Non-pigmented ciliary epithelial cell (primary cell): ENCODE measurements at places on chromosomes 13 and 19.

- no peak for DNase-seq
Observed at GRCh38 chr19:2048959-2049740, 1.9 kb downstream of the MKNK2 start.

DNA sequence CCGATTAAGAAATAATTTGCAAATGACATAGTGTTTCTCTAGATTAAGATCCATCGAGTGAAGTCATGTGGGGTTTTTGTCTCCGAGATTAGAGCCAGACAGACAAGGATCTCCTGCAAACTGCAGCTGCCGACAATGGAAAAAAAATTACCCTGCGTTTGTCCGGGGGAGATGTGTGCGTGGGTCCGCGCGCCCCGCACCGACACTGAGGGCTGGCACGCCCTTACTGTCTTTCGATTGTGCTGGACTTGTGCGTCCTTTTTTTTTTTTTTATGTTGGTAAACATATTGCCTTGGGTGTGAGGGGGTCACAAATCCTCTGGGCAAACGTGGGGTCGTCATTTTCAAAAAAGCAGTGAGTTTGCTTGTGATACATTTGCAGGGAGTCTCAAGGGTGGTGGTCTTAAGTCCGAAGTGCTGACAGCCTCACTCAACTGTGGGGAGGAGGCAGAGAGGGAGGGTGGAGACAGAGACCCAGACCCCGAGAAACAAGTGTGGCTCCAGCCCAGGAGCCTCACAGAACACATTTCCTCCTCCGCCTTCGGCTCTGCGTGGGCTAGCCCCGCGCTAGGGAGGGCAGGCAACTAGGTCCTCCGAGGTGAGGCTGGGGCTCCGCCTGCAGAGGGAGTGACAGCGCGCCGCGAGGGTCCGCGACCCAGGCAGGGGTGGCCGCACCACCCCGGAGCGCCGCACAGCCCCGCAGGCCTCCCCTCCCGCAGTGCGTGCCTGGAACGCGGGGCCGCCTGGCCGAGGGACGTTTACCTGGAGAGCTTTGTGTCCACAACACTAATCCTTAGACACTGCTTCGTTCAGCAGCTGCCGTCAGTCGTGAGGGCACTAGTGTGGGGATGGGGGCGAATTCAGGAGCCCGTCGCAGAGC is 11.7 kb upstream of the SOX1 start:
- no peak for DNase-seq

GRCh38 chr19:38596057-38596981 is 21.4 kb downstream of the MAP4K1 start:
- DNase-seq: no peak

- DNase-seq: peak; percentile 58
Observed at GRCh38 chr19:54035215-54036178, 28.2 kb downstream of the VSTM1 start.

GRCh38 chr13:85819513-85819912 is 20.3 kb upstream of the SLITRK6 start:
- DNase-seq: no peak

- no peak for DNase-seq
Observed at GRCh38 chr13:60655256-60655655, 258.2 kb downstream of the TDRD3 start.

DNA sequence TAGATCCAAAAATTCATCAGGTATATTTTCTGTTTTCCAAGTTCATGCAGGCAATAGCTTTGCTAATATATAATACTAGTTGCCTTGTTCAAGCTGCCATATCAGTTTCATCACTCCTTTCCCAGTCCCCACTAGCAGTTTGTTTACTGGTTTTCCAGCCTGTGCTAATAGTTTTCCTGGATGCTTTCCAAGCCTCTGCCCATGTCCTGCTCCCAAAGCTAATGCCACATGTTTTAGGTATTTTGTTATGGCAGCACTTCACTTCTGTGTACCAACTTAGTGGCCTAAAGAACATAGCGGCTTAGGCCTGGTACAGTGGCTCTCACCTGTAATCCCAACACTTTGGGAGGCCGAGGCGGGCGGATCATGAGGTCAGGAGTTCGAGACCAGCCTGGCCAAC is 28.1 kb upstream of the ZNF527 start:
- DNase-seq: no peak

- DNase-seq: no peak
Observed at GRCh38 chr13:33205224-33205623, 80.3 kb downstream of the STARD13 start.

- no peak for DNase-seq
Observed at GRCh38 chr19:8626842-8627241, 3.6 kb upstream of the NFILZ start.

- DNase-seq: no peak
Observed at GRCh38 chr19:11293433-11294389, 2.2 kb upstream of the TSPAN16 start.

GRCh38 chr13:111329641-111330040 is 9.2 kb downstream of the TEX29 start:
- DNase-seq: no peak

GRCh38 chr13:93173654-93174053 is 53.0 kb upstream of the GPC6 start:
- DNase-seq: no peak

DNA sequence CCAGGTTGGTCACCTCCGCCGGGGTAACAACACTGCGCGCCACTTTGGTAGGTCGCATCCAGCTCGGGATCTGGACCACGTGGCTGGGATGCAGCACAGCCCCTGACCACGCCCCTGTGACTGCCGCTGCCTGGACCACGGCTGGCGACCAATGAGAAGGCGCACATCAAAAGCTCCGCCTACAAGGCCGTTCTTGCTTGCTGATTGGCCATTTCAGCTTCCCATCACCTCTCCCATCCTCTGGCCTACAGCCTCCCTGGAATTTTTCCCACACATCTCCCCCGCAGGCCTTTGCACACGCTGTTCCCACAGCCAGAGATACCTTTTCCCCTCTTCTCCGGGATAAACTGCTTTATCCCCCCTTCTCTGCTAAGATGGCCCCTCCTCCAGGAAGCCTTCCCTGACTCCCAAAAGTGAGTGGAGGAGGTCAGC is 12.5 kb upstream of the MAP1S start:
- DNase-seq: no peak

- no peak for DNase-seq
Observed at GRCh38 chr19:29833614-29834261, 21.9 kb downstream of the CCNE1 start.

DNA sequence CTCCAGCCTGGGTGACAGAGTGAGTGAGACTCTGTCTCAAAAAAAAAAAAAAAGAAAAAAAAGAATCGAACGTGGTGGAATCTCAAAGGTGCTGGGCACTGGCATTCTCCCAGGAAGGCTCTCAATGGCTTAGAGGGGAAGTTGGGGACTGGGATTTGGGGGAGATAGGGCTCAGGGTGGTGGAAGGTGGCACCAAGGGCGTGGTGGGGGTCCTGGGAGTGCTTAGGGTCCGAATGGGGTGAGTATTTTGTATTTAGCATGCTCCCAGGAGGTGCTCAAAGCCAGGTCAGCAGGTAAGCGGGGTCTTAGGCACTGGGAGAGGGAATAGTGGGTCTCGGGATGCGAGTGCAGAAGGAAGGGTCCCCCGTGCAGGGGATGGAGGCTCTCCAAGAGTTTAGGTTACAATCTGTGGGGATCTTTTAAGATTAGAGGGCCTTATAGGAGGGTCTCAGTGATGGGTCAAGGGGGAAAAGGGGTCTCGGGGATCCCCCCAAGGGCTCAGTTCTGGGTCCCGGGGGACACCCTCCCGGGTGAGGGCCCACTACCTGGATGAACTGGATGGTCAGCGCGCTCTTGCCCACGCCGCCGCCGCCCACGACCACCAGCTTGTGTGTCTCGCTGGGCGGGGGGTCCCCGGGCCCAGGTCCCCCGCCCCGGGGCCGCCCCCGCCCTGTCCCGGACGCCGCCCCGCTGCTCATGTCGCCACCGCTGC is 386 bp downstream of the RRAS start:
- DNase-seq: no peak

- DNase-seq: no peak
Observed at GRCh38 chr19:58563823-58564222, 5.4 kb upstream of the UBE2M start.

DNA sequence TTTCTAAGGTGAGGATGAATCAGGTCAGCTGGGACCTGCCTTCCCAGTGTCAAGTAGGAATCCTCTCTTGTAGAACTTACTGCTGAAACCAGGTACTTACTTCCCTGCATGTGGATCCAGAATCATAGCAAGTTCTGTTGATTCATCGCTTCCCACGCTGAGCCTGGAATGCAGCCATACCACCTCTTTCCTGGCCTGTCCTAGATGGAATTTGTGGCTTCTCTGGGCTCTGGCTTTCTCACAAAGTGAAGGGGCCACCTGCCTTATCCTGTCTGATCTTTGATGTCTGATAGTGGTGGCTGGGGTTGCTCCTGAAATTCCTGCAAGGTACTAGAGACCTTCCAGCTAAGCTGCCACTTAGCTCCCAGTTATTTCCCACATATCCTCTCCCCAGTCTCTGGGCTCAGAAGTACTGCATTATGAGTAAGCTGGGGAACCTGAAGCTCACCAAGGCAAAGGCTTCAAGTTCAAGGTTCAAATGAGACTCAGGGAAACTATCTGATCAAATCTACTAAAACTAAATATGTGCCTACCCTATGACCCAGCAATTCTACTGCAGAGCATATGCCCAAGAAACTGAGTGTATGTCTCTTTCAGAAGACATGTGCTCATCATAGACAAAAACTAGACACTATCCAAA is 103.5 kb downstream of the SUCLA2 start:
- no peak for DNase-seq

GRCh38 chr19:4399812-4400134 is 574 bp downstream of the SH3GL1 start:
- no peak for DNase-seq

GRCh38 chr13:76925115-76925514 is 23.2 kb upstream of the ACOD1 start:
- DNase-seq: no peak

DNA sequence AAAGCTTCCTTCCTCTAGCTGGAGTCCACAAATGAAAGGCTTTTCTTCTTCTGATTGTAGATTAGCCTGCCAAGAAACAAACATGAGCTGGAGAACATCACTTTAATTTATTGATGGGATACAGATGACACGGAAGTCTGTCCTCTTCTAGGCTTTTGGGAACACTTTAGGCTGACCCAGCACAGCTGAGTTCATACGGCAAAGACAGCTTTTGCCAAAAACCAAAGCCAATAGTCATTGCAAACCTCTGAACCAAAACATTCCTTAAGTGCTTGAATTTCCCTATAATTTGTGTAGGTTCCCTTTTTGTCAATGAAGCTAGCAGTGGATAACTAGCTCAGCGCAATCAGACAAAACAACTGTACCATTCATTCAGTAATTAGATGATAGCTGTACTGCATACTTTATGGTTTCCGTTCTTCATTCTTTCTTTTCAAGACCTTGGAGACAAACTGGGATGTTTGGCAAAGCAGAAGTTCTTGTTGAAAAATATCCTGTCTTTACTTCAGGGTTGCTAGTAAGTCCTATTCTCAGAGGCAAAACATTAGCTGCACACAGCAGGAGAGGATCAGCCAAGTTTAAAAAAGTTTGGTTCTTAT is 95.7 kb upstream of the SPRY2 start:
- DNase-seq: no peak

GRCh38 chr13:36193151-36193855 is 21.1 kb downstream of the SOHLH2 start:
- DNase-seq: no peak

GRCh38 chr13:30798776-30799355 is 63.5 kb downstream of the ALOX5AP start:
- no peak for DNase-seq

DNA sequence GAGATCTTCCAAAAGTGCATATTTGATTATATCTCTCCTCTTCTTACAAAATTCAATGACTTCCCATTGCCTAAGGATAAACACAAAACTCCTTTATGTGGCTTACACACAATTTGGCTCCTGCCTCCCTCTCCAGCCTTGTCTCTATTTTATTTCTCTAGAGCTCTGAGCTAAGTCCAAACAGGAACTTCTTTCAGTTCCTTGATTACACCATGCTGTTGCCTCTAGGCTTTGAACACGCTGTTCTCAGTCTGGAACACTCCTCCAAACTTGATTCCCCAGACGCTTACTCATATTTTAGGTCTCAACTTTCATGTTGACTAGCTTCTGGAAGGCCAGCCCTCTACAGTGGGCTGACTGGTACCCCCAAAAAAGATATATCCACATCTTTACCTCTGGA is 258.5 kb downstream of the COG6 start:
- DNase-seq: no peak

DNA sequence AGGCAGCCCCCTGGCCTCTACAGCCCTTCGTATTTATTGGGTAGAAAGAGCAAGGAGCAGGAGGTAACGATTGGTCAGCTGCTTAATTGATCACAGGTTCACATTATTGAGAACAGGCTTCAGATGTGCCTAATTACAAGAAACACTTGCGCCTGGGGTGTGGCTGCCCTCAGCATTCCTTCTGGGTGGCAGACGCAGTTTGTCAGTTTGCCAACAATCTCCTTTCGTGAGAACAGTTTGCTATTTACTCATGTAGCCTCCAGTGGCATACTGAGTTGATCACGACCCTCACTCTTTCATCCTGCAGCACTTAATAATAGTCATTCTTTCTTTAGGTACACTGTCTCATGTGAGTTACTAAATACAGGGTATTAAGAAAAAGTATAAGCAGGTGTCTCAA is 985.6 kb downstream of the SLITRK5 start:
- no peak for DNase-seq

- no peak for DNase-seq
Observed at GRCh38 chr13:30618186-30618929, 638 bp downstream of the USPL1 start.

DNA sequence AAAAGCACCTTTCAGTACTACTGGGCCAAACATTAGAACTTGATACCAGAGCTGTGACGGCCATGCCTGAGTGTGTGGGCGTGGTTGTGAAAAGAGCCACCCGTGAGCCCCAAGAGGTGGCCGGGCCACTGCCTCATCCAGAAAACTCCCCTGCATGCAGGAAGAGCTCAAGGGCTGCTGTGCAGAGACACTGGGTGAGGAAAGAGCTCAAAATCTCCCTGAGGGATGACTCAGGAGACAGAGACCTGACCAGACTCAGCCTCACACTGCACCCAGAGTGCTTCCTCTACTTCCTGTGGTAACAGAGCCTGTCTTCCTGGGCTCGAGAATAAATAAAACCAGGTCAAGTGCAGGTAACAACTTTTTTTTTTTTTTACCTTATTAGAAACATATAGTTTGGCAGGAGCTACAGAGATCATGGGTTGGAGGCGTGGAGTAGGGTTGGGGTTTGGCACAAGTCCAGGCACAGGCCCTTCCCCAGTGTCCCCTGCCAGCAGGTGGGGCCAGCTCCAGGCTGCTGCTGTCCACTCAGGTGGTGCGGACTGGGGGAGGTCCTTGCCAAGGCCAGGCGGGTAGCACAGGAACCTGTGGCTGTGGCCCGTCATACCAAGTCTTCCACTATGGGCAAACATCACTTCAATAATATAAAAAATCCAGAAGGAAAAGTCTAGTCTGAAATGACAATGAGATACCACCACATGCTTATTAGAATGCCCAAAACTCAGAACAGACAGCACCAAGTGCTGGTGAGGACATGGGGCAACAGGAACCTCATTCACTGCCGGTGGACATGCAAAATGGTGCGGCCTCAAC is 25.5 kb downstream of the ELL start:
- no peak for DNase-seq

GRCh38 chr13:110359840-110360301 is 52.8 kb downstream of the COL4A2 start:
- no peak for DNase-seq

GRCh38 chr19:18266771-18267686 is 7.2 kb downstream of the IQCN start:
- DNase-seq: no peak
